ENCODE measurements at places on chromosomes 7 and 10.
A peak's percentile ranks its signal among the peaks of the same experiment; 100 is the strongest.

GRCh38 chr7:121138262-121138933, 149.9 kb downstream of the CPED1 start:
- DNase-seq = no peak

DNA sequence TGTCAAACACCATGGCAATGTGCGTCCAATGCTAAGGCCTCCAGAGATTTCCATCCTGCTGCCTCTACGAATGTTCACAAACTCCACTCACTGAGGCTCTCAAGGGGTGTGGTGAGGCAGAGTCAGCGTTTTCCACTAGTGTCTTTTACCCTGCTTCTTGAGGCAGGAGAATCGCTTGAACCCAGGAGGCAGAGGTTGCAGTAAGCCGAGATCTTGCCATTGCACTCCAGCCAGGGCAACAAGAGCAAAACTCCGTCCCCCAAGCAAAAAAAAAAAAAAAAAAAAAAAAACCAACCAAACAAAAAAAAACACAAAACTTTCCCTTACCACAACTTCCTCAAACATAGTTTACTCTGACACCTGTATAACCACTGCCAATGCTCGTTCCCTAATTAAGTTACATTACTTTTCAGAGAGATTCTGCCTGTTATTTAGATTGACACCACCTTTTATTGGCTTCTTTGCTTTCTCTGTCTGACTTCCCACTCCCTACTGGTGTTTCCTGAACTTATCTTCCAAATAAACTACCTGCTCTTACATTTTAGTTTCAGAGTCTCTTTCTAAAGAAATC, 102.1 kb upstream of the ZNF746 start:
- DNase-seq = no peak

DNA sequence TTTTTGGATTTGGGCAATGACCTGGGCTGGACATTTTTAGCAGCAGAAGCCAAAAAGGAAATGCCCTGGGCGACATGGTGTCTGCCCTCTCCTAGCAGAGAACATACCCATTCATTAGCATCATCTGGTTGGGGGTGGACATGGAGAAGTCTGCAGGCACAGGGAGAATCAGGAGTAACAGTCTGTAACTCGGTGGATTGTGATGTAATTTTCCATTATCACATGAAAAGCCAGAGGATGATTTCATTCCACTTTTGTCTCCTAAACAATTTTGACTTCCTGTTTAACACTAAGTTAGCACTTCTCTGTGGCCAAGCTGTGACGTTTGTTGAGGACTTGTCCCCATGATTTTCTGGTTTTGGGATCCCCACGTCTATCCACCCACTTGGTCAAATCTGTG, 153.8 kb upstream of the HABP2 start:
- DNase-seq = no peak

- no peak for DNase-seq
Observed at GRCh38 chr7:2596464-2597272, 35.1 kb upstream of the TTYH3 start.

- DNase-seq = peak; percentile 24
Observed at GRCh38 chr10:6445671-6446316, 134.3 kb downstream of the PRKCQ start.

- no peak for DNase-seq
Observed at GRCh38 chr7:107023522-107024151, 20.9 kb upstream of the PRKAR2B start.

GRCh38 chr7:159102681-159103381, 41.8 kb downstream of the VIPR2 start:
- DNase-seq = no peak

Measured in stimulated activated CD8-positive, alpha-beta memory T cell treated with anti-CD3 and anti-CD28 coated beads, Interleukin-15, amount 100 ng/mL, for 48 hours (primary cell).